Mesangial cell (primary cell): ENCODE measurements at places on chromosomes 4 and X. TPM values are rescaled to one million over a fixed set of nuclear protein-coding genes. Genes with fewer than 3 reads are reported as not detected.

SCML2 gene
- 0.38 and 1.1 TPM in 2 replicates for total RNA-seq

CYTL1 gene
- total RNA-seq: 9.3 and 19.6 TPM in 2 replicates

RAB9B gene
- total RNA-seq: 0.16 and 0.51 TPM in 2 replicates

RRAGB gene
- 3.3 and 13.7 TPM in 2 replicates for total RNA-seq

VSIG4 gene
- total RNA-seq: not detected in 2 replicates

GC gene
- not detected in 2 replicates for total RNA-seq

SPP1 gene
- 46.0 and 349 TPM in 2 replicates for total RNA-seq

SLC7A11 gene
- total RNA-seq: 8.1 and 9.9 TPM in 2 replicates

NLGN4X gene
- 0.49 and 1.0 TPM in 2 replicates for total RNA-seq

BANK1 gene
- 0.38 and 0.49 TPM in 2 replicates for total RNA-seq

RAB33A gene
- 0.98 and 1.8 TPM in 2 replicates for total RNA-seq

HNRNPD gene
- total RNA-seq: 29.8 and 55.9 TPM in 2 replicates

FAM47A gene
- total RNA-seq: not detected in 2 replicates

GRID2 gene
- 0.13 TPM in 1 of 2 replicates, not detected in the other for total RNA-seq

MGARP gene
- 0.65 and 3.0 TPM in 2 replicates for total RNA-seq

TRPC5OS gene
- total RNA-seq: not detected in 2 replicates

TLR2 gene
- total RNA-seq: 7.8 and 9.3 TPM in 2 replicates

XPNPEP2 gene
- total RNA-seq: not detected in 2 replicates

ALG13 gene
- 20.4 and 24.3 TPM in 2 replicates for total RNA-seq

PFKFB1 gene
- total RNA-seq: not detected in 2 replicates

DRD5 gene
- total RNA-seq: not detected in 2 replicates

POLN gene
- 0.16 and 0.38 TPM in 2 replicates for total RNA-seq

PPP1R3F gene
- 1.5 and 9.5 TPM in 2 replicates for total RNA-seq

C4orf50 gene
- total RNA-seq: not detected in 2 replicates

ADH1B gene
- not detected in 2 replicates for total RNA-seq

NUDT6 gene
- total RNA-seq: 8.2 and 10.4 TPM in 2 replicates
